NCI-H774 (cell line): ENCODE measurements at places on chromosomes 11 and 22.

DNA sequence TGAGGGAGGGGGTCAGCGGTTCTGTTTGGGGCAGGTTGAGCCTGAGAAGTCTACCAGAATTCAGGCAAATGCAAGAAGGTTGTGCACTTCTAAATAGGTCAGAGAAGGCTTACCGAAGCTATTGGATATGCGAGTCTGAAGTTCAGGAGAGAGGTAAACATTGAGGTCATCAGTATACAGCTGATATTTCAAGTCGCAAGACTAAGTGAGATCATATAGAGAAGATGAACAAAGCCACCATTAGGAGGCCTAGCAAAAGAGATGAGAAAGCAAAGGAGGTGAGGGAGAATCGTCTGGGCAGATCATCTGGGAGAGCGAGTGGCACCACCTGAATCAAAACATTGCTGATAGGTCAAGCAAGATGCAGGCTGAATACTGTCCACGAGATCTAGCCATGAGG is 430.6 kb downstream of the BUD13 start:
- DNase-seq, result no peak

GRCh38 chr11:123586568-123586967 is 67.9 kb downstream of the SCN3B start:
- DNase-seq, result no peak

DNA sequence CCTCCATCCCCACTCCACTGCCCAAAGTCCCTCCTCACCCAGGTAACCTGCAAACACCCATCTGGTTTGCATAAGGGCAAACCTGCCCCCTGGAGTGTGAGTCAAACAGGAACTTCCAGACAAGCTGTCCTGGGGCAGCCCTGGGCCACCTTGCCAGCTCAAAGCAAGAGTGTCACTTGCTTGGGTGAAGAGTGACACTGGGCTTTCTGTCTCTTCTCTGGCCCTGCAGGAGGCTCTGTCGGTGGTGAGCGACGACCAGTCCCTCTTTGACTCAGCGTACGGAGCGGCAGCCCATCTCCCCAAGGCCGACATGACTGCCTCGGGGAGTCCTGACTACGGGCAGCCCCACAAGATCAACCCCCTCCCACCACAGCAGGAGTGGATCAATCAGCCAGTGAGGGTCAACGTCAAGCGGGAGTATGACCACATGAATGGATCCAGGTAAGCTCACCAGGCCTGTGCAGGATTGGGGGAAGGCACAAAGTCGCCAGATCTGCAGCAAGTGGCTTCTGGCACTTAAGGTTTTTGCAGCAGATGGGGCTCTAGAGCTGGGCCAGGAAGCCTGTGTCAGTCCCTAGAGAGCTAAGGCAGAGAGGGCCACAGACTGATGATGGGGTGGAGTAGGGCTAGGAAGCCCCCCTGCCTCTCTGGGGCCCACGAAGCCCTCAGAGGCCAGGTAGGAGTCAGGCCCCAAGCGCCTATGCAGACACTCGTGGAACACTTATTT is 64.2 kb downstream of the FLI1 start:
- no peak for DNase-seq

DNA sequence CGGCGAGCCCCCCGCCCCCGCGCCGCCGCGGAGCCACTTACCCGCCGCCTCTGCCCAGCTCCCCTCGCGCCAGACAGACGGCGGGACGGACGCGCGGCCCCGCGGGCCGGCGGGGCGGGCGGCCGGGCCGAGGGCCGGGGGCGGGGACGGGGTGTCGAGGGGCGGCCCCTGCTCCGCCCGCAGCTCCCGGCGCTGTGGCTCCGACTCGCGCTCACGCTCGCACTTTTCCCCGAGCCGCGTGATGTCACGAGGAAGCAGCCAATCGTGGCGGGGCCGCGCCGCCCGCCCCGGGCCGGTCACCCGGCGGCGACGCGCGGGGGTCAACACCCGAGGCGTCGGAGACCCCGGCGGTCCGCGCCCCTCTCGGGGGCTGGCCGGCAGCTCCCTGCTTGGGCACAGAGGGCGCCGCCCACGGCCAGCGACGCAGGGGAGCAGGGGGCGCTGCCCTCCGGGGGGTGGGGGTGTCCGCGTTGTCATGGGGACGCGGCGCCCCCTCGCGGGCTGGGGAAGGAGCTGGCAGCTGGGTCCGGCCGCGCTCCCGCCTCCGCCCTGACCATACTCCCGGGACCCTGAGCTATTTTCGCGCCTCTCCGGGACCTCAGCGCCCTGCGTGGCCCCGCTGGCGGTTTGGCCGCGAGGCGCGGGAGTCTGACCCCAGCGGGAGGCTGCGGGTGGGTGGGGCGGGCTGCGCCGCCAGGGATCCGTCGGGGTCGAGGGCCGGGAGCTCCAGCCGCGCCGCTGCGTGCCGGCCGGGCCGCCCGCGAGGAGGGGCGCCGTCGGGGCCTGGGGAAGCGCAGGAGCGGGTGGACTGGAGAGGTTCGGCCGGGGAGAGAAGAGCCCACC is at the start of gene CHRM4:
Gene CHRM4, minus strand, starts transcription at position 199 of the 843 bp plus-strand sequence. CDS start 5,219 bp downstream, outside the sequence.
- DNase-seq, result peak; percentile 86

- DNase-seq, result no peak
These were observed 3.1 kb downstream of the CERK start for GRCh38 chr22:46734830-46735453.

GRCh38 chr11:47531666-47532065 is 21.3 kb downstream of the CELF1 start:
- no peak for DNase-seq

DNA sequence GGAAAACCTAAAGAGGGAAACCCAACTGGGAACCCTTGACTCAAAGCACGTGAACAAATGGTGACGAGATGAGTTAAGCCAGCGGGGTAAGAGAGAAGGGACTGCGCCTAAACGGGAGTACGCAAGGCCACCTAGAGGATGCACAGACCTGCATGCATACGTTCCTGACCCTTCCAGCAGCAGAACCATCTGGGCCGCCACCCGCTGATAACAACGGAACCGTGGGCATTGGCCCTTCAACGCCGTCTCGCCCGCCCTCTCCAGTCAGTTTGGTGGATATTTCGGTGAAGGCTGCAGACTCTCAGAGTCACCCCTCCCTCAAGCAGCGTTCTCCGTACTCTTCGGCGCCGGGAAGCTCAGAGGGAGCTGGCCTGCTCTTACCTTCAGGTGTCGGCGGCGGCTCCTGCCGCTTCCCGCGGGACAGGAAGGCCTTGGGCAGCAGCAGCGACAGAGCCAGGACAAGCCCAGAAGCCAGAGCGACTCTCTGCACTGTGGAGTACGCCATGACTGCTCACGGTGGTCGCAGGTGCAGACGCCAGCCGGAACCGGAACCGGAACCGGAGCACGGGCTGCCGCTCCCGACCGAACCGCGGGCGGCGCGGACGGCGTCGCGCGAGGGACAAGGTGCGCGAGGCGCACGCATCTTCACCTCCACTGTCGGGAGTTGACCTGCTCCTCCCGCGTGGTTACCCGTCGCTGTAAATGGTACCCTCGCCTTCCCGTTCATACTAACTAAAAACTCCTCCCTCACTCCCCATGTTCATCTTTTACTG is at the start of gene RIC3:
Gene RIC3, minus strand, starts transcription at position 541 of the 773 bp plus-strand sequence. Its CDS starts 36 bp downstream, at position 505.
- DNase-seq, result peak; percentile 12

DNA sequence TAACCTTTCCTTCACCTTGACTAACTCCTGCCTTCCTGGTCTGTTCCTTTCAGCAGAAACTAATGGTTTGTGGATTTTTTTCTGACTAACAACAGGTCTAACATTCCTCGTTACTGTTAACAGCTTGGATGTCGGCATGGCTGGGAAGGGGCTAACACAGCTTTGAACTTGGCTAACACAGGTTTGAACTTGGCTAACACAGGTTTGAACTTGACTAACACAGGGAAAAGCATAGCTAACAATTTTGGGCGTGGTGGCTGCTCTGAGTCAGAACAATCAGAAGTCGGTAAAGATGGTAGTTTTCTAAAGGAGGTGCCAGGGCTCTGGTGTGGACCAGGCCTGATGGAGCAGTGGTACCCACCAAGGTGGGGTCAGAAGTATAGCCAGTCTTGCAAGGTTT is 16.1 kb downstream of the MIAT start:
- DNase-seq, result no peak

DNA sequence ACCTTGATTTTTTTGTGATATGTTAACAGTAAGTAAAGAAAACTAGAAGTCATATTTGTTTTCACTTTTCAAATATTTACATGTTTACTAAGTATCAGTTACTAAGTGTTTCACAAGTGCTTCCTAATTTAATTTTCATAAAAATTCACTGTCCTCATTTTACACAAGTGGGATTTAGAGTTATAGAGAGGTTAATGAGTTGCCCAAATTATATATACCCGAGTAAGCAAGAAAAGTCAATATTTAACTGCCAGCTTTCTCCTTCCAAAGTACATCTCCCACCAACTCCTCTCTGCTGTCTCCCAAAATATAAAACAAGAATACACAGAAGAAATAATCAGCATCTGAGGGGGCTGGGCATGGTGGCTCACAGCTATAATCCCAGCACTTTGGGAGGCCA is 896.7 kb upstream of the ANO3 start:
- DNase-seq, result peak; percentile 7

DNA sequence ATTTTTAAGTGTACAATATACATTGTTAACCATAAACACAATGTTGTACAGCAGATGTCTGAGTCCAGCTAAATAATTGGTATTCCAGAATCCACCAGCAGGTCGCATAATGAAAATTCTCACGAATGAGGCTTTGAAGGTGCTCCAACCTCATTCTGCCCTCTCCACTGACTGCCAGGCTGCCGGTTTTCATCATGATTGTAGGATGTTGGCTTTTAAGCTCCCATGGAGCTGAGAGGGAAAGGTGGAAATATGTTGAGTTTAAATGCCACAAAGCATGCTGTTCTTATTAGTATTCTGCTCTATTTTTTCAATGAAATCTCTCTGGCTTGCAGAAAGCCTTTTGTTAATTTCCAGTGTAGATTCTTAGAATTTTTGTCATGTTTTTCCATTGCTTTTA is 337.2 kb upstream of the DDI1 start:
- no peak for DNase-seq

DNA sequence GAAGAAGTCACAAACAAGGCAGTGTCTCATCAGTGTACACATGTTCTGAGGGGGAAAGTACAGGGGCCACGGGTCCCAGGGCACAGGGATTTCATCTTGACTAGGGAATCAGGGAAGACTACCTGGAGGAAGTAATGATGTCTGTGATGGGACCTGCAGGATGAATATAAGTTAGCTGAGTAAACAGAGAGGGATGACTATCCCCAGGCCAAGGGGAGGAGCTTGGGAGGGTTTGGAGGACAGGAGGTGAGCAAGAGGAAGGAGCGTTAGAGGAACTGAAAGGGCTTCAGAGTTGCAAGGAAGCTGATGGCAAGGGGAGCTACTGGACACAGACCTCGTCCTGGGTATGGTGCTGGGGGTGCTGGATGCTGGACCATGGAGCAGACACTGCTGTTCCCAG is 56.4 kb downstream of the TRAF6 start:
- DNase-seq, result no peak

DNA sequence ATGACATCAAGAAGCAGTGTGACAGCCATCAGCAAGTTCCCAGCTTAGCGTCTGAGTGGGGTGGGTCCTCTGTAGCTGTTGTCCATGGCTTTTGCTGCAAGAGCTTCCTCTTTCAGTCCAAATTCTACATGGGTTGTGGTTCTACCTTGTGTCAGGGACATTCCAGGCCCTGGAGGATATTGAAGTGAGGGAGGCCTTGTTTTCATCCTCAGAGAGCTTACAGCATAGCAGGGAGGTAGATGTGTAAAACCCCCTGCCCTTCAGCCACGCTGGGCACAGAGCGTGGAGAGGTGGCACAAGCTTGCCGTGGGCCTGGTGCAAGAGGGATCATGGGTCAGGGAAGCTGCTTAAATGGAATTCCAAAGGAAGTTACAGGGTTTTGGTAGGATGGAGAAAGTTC is 93.9 kb downstream of the GRIK4 start:
- DNase-seq, result no peak
